K562 (cell line): ENCODE measurements at places on chromosomes 12 and 14. TPM values are rescaled to one million over a fixed set of nuclear protein-coding genes. Genes with fewer than 3 reads are reported as not detected.

The GPR162 gene
- total RNA-seq: 1.4 and 1.7 TPM in 2 replicates

The CCDC175 gene
- not detected in 2 replicates for total RNA-seq

The PLEKHD1 gene
- not detected in 2 replicates for total RNA-seq

DNA sequence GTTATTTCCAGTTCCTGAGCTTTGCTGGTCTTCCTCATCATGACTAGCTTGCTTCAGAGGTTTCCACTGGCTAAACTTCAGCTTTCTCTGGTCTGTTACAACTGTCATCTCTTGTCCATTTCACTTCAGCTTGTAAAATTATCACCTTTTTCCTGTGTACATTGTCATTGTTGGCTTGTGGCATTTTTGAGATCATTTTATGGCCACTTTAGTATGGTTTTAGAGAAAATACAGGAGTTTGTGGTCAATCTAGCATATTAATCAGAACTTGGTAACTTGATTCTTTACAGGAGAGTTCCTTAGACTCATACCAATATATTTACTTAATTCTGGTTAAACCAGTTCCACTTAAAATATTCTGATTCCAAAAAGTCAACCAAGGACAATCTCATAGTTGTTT is 235.9 kb upstream of the KITLG start:
- no peak for DNase-seq

DNA sequence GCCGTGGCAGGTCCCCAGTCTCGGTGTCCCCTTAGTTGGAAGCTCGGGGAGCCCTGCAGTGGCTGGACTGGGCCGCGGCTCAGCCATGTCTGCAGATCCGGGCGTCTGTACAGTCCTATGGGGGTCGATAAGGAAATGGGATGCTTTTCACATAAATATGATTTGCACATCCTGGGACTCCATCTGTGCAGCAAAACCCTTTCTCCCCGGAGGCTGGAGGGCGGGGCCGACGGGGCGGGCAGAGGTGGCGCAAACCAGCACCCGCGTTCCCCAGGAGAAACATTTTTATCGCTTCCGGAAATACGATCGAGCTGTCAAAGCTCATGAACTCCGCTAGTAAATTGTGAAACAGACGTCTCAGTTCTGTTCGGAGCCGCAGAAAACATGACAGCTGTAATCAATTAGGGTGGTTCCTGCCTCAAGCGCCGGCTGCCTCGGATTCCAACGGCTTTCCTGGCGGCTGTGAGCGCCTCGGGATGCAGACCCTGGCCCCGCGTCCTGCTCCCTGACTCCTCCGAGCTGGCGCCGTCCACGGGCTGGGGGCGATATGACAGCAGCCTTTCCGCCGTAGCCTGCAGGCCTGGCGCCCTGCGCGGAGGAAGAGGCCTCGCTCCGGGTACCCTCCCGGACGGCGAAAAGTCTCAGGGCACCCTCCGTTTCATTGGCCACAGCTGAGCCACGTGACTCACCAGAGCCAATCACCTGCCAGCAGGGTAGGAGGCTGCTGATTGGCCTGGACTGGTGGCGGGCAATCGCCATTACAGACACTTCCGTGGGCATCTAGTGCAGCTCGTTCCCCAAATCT is 23.0 kb downstream of the DIO3 start:
- DNase-seq: peak; percentile 81

GRCh38 chr12:38898001-38898684 is 7.2 kb downstream of the CPNE8 start:
- no peak for DNase-seq
